ENCODE measurements at places on chromosomes 1 and 21.
A peak's percentile ranks its signal among the peaks of the same experiment; 100 is the strongest.

DNA sequence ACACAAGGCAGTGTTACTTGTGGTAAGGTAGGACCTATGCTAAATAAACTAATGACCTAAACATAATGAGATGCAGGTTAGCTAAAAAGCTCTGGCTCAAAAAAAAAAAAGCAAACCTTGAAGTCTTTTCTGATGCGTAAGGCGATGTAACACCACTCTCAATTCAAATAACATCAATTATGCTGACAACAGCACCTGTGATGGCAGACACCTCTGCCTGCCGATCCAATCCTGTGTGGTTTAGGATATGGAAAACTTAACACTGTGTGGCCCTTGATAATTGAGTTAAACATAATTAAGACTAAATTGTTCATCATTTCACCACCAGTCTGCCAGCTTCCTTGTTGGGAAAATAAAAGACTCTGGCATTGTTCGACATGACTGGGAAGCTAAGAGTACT, 9.1 kb downstream of the RPAP2 start:
- no peak for DNase-seq

- no peak for DNase-seq
Observed at GRCh38 chr1:201302163-201303152, 19.2 kb downstream of the PKP1 start.

DNA sequence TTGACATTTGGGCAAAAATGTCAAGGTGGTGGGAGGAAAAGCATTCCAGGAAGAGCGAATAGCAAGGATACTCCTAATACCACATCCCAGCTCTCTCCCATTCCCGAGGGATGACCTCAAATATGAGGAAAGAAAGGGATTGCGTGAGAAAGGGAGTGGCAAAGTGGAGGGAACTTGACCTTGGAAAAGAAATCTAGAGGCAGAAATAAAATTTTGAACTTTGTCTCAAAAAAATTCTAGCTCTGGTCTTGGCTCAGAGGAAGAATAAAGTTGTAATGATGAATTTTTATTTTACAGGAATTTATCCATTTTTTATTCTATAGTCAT, 127.8 kb downstream of the TBX19 start:
- DNase-seq: no peak

GRCh38 chr1:52640697-52641096, 7.7 kb downstream of the SHISAL2A start:
- DNase-seq: no peak

GRCh38 chr1:153791648-153792253, 16.5 kb downstream of the SLC27A3 start:
- DNase-seq: peak; percentile 46

GRCh38 chr21:15195768-15196167, 131.0 kb upstream of the NRIP1 start:
- no peak for DNase-seq

DNA sequence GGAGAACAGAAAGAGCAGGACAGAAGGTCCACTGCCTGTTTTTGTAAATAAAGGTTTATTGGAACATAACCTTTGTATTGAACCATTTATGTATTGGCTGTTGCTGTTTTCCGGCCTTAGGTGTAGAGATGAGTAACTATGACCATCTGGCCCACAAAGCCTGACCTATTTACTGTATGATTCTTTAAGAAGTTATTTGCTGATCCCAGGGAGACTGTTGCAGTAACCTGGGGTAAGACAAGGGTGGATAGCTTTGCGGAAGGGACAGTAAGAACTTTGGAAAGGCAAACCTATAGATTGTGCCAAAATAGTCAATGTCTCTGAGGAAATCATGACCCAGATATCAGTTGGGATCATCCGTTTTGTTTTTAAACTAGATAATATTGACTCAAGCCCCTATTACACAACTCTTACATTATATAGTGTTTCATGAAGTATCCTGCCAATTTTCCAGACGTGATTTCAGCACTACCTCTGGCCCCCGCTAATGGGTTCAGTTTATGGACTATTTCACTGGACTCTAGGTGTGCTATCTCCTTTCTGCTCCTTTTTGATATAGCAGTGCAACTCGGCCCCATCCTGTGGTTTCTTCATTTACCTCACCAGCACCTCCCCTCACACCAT, 20.8 kb upstream of the TLCD4 start:
- DNase-seq: no peak

- no peak for DNase-seq
Observed at GRCh38 chr1:221606256-221606655, 135.6 kb downstream of the DUSP10 start.

DNA sequence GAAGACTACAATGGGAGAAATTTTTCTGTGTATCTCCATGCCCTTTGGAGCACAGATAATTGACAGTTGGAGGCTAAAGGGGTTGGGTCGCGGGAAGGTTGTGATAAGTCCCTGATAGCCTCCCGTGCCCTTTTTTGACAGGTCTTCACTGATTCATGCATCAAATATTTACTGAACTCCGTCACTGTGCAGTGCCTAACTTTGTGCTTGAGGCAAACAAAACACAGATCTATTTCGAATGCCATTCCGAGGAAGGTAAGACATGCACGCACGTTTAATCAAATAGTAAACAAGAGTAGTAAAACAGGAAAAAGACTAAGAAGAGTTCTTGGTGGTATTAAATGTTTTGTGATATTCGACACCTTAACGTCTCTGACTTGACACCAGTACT, 494 bp upstream of the PIP5K1A start:
- no peak for DNase-seq

GRCh38 chr1:53595906-53596305, 136.7 kb downstream of the DMRTB1 start:
- no peak for DNase-seq

DNA sequence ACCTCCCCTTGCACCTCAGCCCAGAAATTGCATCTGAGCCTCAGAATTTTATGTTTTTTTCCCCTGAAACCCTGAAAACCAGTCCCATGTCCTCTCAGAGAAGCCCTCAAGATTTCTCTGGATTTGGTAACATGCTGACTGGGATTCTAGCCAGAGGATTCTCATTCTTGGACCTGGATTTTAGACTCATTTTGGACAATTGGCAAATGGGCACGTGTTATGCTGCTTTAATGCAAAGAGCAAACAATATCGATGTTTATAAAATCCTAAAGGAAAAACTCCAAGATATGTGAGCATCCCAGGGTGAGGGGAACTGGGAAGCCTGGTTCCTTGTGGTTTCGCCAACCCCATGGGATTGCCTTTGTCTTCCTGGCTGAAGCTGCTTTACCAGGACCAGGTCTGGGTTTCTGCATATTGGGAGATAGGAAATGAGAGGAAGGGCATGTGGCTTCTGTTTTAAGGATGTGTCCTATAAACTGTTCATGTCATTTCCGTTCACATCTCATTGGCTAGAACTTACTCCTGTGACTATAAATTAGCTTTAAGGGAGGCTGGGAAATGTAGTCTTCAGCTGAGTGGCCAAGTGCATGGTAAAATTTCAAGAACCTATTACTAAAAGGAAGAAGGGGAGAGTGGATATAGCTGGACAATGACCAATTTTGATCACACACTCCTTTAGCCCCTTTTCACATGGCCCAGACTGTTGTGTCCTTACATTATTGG, 27.2 kb upstream of the BCL10 start:
- no peak for DNase-seq

- peak; percentile 42 for DNase-seq
Observed at GRCh38 chr1:159068886-159069285, 7.7 kb downstream of the AIM2 start.

- no peak for DNase-seq
Observed at GRCh38 chr1:167995038-167995437, 58.2 kb upstream of the MPC2 start.

- no peak for DNase-seq
Observed at GRCh38 chr1:147851149-147851548, 51.4 kb upstream of the GJA8 start.

DNA sequence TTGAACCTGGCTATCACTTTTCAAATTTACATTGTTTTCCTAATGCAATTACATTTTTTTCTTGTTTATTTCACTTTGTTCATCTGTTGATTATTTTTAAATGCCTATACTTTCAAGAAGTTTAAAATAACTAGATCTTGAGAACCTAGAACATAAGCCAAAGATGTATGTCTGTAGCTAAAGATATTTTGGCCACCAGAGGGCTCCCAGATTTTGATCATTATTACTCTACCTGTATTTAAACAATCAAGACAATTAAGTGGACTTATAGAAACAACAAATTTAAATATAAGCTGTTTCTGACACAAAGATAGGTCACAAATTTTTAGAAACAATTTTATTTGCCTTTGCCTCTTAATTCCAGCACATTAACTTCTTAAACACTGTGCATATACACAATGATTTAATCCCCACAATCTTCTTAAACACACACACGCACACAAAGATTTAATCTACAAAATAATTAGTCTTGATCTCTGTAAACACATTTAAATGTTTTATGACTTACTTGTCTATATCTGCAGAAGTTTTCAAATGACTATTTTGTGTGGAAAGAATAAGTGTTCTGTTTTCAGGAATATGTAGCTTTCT, 380.0 kb downstream of the DSCAM start:
- peak; percentile 26 for DNase-seq

DNA sequence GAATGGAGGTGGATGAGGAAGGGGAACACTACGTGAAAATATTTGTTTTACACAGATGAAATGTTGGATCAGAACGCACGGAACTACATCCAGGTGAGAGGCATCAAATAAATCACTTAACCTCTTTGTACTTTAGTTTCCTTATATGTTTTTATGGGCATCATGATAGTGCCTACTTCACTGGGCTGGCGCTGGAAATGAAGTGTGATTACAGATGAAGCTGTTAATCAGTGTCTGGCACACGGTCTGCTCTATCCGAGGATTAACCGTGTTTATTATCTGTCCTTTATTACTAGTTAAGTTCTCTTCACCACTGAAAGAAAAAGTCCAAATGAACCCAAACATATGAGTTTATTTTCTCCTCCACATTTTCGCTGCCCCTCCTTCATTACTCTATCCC, 96.0 kb upstream of the TRABD2B start:
- no peak for DNase-seq

DNA sequence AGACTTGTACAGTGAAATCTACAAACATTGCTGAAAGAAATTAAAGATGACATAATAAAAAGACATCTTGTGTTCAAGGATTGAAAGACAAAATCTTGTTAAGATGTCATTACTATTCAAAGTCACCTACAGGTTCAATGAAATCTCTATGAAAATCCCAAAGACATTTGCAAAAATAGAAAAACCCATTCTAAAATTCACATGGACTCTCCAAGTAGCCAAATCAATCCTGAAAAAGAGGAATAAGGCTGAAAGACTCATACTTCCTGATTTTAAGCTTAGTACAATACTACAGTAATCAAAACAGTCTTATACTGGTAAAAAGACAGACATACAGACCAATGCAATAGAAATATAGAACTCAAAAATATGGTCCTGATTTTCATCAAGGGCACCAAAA, 78.6 kb downstream of the PCSK9 start:
- DNase-seq: no peak

GRCh38 chr1:218570456-218570855, 225.3 kb downstream of the TGFB2 start:
- no peak for DNase-seq

GRCh38 chr1:192767798-192768197, 41.0 kb upstream of the RGS2 start:
- no peak for DNase-seq

DNA sequence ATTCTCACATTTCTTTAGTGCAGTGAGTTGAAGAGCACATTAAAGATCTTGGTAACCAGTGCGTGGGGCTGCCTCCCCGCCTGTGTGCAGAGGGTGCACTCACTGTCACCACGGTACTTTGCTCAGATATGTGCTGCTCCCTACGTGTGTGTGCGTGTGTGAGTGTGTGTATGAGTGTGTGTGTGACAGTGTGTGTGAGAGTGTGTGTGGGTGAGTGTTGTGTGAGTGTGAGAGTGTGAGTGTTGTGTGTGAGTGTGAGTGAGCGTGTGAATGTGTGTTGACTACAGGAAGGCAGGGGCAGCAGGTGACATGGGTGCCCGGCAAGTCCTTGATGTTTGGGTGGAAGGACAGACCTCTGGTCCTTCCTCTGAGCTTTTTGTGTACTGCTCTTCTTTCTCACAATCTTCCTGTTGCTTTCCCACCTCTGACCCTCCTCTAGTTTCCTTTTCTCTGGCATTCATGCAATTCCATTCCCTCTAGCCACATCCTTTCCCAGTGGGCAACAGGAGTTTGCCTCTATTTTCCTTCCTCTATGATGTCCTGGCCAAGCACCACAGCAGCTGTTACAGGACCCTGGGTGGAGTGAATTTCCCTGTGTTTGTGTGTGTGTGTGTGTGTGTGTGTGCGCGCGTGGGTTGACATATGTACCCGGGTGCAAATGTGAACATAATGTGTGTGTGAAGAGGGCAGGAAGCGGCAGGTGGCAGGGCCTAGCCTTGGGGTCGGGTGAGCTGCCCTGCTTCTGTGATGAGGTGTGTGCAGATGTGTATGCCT, 19.8 kb downstream of the LHX4 start:
- DNase-seq: peak; percentile 13

DNA sequence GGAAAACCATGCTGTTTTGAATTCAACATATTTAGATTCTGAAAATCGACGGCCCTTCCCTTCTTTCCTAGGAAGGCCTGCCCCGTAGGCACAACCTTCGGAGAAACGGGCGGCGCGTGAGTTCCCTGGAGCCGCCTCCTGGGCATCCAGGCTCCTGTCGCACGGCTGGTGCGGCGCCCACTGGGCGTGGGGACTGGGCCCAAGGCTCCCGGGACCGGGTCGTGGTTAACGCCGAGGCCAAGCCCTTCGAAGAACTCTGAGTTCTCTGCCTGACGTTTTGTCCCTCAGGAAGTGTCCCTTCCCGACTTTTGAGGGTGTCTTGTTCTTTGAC, 19.2 kb upstream of the TBX15 start:
- no peak for DNase-seq

DNA sequence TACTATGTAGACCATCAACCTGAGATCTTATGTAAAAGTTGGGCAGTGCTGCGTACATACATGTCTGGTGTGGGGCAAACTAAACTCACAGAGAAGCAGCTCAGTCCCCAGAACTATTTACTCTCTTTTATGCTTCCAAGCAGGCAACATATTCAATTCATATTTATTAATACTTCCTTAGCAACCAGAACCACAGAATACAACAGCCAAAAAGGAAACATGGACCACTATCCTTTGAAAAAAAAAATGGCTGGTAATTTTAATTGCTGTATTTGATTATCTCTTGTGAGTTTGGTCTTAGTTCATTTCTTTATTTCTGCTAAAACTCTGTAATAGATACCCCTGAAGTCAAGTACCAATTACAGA, 1.5 kb upstream of the PPP1R15B start:
- no peak for DNase-seq

Measured in fibroblast of skin of scalp (primary cell).